ENCODE measurements at places on chromosomes 2 and 18.

GRCh38 chr2:239353692-239354091 lies 47.1 kb downstream of the HDAC4 start:
- no peak for DNase-seq

- no peak for DNase-seq
These were observed 60.6 kb downstream of the ACKR3 start for GRCh38 chr2:236629961-236630872.

DNA sequence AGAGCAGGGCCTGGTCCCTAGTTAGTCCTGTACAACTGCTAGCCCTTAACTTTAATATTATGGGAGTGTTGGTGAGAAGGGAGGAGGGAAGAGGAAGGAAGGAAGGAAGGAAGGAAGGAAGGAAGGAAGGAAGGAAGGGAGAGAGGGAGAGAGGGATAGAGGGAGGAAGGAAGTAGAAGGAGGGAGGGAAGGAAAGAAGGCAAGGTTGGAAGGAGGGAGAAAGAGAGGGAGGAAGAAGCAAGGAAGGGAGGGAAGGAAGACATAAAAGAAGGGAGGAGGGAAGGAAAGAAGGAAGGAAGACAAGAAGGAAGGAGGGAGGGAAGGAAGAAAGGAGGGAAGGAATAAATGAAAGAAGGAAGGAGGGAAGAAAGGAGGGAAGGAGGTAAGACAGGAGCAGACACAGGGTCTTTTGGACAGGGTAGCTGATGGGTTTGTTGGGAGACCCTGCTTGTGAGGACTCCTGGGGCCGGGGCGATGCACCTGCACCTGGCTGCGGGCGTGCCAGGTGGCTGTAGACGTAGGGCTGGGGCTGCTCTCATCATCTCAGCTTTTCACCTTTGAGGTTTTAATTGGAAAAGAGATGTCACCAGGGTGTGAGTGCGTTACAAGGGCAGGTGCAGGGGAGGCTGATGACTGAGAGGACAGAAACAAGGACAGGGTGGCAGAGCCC lies 5.9 kb upstream of the POMC start:
- no peak for DNase-seq

DNA sequence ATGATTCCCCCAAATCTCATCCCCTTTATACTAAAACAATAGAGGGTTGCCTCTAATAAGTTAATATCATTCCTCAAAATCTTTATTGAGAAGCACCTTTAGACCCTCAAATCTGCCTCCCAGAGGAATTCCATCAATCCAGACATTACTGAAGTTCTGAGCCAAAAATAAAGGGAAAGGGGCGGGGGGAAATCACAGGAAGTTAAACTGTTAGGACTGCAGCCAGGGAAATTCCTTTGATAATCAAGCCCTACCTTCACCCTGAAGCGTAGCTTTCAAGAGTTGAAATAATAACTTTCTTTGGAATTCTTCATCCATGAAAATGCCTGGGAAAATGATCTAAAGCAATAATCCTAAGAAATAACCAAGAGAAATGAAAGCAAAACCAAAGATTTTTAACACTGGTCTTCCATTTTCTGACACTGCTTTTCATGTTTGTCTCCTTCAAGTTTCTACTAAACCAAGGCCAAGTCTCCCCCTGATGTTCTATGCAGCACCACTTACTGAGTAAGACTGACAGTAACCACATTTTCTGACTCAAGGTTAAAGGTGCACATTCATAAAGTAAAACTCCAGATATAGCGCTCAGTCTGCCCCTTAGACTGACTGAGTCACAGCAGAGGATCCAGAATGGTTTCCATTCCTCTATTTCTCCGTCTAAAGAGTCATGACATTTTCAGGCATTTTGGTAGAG lies 78.2 kb downstream of the TCF4 start:
- DNase-seq = no peak

- DNase-seq = no peak
These were observed 200.4 kb upstream of the SH3BP4 start for GRCh38 chr2:234751275-234751973.
